ENCODE measurements at places on chromosomes 4 and X.

GRCh38 chrX:10444204-10444603 is 176.2 kb downstream of the MID1 start:
- DNase-seq, result no peak

DNA sequence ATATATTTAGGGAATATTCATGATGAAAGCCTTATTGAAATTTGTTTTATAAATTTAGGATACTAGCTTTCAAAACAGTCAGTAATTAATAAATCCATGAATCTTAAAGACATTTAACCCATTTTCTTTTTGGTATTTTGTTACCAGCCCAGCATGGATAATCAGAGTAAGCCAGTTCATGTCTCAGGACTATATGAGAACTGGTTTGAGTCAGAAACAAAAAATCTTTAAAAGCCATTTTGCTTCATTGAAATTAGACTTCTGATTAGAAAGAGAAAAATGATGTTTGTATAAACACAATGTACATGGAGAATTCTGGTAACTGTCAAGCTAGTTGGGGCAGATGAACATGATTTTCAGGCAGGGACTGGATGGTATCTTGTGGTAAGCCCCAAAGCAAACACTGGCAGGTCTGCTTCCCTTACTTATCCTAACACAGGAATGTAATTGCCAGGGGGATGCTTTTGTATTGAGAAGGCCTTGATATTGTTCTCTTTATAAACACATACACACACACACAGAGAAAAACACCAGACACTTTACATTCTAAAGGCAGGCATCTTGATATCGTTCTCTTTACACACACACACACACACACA is 9.4 kb downstream of the ARHGAP10 start:
- no peak for DNase-seq

GRCh38 chr4:185457136-185457535 is 14.4 kb downstream of the CCDC110 start:
- DNase-seq, result no peak

- DNase-seq, result no peak
These were observed 60.8 kb downstream of the DDX60 start for GRCh38 chr4:168257768-168258167.

DNA sequence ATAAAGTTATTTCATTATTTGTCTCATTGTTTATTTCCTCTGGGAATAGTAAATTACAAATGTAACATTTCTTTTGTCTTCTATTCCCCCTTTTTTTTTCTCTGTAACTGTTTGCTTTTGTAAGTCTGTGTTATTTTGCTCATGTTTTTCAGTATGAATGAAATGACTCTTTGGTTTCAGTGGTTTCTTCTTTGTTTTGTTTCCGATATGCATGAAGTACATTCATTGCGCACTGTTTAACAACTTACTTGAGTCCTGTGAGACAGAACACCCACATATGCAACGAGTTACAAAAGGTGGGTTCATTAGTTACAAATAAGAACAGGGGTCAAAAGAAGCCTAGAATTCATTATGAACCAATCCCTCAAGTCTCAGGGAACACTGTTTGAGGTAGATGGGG is 175.0 kb upstream of the UGT8 start:
- DNase-seq, result no peak

DNA sequence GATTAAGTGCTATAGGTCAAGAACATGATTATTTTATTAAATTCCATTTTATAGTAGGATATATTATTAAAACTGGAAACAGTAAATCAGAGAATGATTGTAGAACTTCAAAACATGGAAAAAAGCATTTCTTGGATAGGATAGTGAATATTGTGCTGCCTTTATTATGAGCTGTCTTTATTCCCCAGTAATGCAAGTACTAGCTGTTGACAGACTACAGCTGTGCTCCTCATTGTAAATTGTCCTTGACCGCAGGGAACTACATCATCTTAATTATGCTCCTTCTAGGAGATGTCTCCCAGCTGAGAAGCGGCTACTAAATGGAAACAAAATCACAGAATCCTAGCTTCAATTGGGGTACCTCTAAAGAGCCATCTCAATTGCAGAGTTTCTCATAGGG is 1457.2 kb upstream of the PCDH7 start:
- DNase-seq, result no peak

GRCh38 chr4:73406548-73406875 is 2.4 kb downstream of the ALB start:
- DNase-seq, result no peak

DNA sequence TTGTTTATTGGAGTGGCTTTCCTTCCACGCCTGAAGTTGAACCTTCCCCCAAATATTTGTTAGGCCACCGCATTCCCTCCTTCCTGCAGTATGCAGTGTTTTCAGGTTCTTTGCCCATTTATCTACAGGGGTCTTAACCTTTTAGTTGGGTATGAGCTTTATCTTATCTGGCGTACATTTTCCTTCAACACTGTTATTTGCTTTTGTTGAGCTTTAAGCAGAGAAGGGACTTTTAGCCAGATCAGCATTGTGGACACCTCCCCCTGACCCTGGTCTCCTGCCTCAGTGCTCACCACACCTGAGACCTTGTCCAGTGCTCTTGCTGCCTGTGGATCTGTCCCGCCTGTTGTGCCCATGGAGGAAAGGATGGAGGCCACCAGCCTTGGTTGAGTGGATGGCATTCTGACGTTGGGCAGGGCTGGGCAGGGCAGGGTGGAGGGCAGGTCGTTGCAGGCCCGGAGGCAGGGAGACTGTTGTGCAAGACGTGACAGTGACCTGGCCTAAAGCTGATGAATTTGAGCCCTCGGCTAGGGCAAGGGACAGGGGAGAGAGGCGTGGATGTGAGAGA is 998 bp upstream of the DUSP9 start:
- no peak for DNase-seq

DNA sequence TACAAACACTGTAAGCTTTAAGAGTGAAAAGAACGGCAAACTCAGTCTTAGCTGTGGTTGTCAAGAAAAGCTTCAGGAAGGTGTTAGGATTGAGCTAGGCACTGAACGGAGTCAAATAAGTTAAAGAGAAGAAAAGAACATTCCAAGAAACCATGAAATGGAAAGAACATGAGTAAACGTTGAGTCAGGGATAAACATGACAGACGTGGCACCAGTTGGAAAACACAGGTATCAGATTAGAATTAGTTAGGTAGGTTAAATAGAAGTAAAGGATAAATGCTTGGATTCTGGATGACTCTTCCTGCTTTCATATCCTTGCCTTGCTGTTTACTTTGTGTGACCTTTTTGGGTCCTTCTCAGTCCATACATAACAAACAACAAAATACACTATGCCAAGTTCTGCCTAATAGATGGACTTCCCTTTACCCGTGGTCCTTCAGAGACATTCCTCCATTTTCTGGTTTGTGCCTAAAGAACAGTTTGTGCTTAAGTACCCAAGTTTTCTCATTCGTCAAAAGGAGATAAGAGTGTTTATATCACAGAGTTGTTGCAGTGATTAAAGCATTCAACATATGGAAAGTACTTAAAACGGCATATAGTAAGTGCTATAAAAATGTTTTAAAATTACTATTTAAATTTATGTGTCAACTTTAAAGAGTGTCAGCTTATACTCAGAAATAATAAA is 446.9 kb downstream of the TMA16 start:
- DNase-seq, result no peak

- DNase-seq, result no peak
These were observed 109.9 kb upstream of the SMIM10 start for GRCh38 chrX:134880866-134881265.

GRCh38 chrX:2391869-2392606 is 108.7 kb downstream of the DHRSX start:
- no peak for DNase-seq
